Heart left ventricle (tissue), 16 donors: ENCODE measurements at places on chromosomes 7 and 10.

GRCh38 chr10:91006752-91007346 is 86.0 kb upstream of the ANKRD1 start:
- no peak overlapping the region for H3K4me3 ChIP-seq
- no peaks in the 10 kb centered on the region for H3K36me3 ChIP-seq
- no peaks in the 10 kb centered on the region for H3K27me3 ChIP-seq
- peaks cover 7% of the 10 kb centered on the region for H3K4me1 ChIP-seq

DNA sequence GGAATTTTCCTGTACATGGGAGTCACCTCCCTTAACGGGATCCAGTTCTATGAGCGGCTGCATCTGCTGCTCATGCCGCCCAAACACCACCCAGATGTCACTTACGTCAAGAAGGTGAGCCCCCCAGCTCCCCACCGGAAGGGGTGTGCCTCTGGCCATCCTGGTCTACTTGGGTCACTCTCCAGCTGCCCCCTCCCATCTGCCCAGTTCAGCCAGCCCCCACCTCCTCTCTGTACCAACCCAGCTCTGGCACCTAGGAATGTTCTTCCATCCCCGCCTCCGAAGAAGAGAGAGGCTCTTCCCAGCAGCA is 5.0 kb downstream of the FASTK start:
- no peak overlapping the region for H3K27ac ChIP-seq
- no peak for DNase-seq
- peaks cover 35% of the 10 kb centered on the region for H3K4me1 ChIP-seq
- H3K4me3 ChIP-seq, result no peak overlapping the region
- H3K36me3 ChIP-seq, result peaks cover 5% of the 10 kb centered on the region

DNA sequence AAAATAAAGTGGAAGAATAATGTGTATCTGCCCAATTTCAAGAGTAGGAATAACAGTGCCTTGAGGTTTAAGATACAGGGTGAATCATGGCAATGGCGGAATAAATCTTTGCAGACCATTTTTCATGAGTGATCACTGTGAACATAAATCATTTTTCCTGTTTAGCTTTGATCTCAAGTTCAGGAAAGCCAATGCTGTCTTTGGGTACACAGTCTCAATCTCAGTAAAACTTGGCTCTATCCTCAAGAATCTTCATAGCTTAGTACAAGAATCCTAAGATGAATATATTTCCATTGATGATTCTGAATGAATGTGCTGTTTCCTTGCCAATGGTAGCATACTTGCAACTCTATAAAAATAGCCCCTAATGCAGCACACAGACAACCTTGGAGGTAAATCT is 6.8 kb downstream of the NAMPT start:
- H3K4me3 ChIP-seq, result no peak overlapping the region
- no peak for DNase-seq
- H3K36me3 ChIP-seq, result peaks cover 39% of the 10 kb centered on the region
- peaks cover 36% of the 10 kb centered on the region for H3K4me1 ChIP-seq

DNA sequence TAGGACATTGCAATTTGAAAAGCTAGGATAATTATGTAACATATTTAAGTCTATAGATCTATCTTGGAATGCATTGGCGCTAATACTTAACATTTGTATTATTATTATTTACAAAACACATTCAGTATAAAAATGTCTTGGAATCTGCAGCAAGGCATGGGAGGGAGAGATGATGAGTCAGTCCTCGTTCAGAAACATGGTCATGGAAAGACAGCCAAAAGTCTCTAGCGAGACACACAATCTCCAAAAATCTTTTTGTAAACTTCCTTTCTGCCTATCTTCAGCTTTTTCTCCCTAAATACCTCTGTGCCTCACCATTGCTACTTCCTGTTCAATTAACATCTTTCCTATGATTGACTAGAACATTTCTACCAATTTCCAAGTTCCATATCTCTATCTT is 188.4 kb upstream of the CACNA2D1 start:
- H3K27ac ChIP-seq, result no peak overlapping the region
- H3K4me3 ChIP-seq, result no peak overlapping the region
- no peaks in the 10 kb centered on the region for H3K4me1 ChIP-seq
- no peaks in the 10 kb centered on the region for H3K27me3 ChIP-seq
- no peaks in the 10 kb centered on the region for H3K36me3 ChIP-seq

GRCh38 chr7:32158751-32159745 is 88.8 kb upstream of the PDE1C start:
- no peak for DNase-seq
- no peaks in the 10 kb centered on the region for H3K27me3 ChIP-seq
- H3K4me1 ChIP-seq, result peaks cover 33% of the 10 kb centered on the region
- H3K4me3 ChIP-seq, result no peak overlapping the region
- no peaks in the 10 kb centered on the region for H3K36me3 ChIP-seq

DNA sequence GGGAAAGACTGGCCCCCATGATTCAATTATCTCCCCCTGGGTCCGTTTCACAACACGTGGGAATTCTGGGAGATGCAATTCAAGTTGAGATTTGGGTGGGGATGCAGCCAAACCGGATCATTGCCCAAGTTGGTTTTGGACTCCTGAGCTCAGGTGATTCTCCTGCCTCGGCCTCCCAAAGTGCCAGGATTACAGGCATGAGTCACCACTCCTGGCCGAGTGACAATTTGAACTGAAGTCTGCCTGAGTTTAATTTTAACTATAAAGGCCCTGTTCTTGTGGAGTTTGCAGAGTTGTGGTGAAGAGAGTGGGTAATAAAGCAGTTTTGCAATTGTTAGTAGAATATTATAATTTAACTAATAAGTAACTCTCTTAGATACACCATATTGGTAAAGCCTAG is 78.3 kb downstream of the GALNT17 start:
- no peak for DNase-seq
- H3K27ac ChIP-seq, result no peak overlapping the region
- H3K4me1 ChIP-seq, result no peaks in the 10 kb centered on the region
- H3K4me3 ChIP-seq, result no peak overlapping the region

DNA sequence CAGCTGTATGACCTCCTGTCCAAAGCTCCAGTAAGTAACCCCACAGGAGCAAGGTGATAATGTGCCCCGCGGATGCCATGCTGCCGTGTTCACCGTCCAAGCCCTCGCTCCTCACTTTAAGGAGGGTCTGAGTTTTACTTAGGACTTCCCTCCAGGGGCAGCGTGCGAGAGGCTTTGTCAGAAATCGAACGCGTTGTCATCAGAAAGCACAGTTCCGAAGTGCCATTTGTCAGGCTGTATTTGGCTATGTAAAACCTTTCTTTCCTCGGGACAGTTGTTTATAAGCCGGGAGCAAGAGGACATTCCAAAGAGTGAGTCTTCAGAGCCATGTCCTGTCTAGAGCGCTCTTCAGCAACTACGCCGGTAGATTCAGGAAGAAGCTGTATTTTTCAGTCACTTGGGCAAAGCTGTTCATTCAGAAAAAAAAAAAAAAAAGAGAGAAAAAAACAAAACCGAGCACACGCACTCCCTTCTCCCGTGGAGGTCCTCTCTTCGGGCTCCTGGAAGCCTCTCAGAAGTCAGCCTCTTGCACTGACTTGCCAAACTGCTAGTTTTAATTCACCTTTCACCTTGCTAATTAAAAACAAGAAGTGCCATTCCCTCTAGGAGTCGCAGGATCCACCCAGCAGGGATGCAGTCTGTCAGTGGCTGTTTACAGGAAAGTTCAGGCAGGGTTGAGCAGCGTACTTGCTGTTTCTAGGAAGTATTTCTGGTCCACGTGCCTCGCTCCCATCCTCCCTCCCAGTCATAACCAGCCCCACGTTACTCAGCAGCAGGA is at the start of gene SEMA3E:
TSS of gene SEMA3E (minus strand) at position 676 of the 778 bp plus-strand sequence.
- peak within 1 kb of the TSS; percentile 8 for H3K4me3 ChIP-seq
- H3K4me1 ChIP-seq, result no peaks in the 10 kb centered on the region
- no peaks in the 10 kb centered on the region for H3K27me3 ChIP-seq
- no peaks in the 10 kb centered on the region for H3K36me3 ChIP-seq
- no peak for DNase-seq
- H3K27ac ChIP-seq, result no peak within 1 kb of the TSS

DNA sequence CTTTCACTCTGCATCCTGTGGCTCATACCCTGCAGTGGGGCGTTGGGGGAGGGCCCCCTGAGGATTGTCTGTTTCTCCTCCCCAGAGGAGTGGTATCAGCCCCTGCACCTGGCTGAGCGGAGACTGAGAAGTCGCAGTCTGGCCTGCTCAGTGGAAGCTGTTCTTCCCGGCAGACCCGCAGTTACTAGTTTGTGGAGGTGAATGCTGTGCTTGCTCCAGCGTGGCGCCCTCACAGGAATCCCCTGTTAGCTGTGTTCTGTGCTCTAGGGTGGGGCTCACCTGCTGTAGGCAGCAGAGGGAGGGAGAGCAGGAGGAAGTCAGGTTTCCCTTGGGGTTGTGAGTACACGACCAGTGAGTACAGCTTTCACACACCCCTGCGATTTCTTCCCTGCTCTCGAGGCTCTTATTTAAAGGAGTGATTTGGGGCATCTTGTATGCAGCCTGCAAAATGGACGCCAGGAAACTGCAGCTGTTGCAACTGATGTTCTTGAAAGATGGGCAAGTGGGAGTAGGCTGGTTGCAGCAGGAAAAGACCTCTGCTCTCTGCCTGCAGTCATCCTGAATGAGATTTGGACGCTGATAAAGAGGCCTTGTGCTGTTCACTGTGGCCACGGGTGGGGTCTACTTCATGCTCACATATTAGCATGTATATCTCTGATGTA is 66.4 kb downstream of the HK1 start:
- no peak for DNase-seq
- no peak overlapping the region for H3K4me3 ChIP-seq
- no peak overlapping the region for H3K27ac ChIP-seq
- no peaks in the 10 kb centered on the region for H3K27me3 ChIP-seq

- H3K36me3 ChIP-seq, result peaks cover 19% of the 10 kb centered on the region
These were observed 20.9 kb downstream of the RGS10 start for GRCh38 chr10:119521443-119522204.

DNA sequence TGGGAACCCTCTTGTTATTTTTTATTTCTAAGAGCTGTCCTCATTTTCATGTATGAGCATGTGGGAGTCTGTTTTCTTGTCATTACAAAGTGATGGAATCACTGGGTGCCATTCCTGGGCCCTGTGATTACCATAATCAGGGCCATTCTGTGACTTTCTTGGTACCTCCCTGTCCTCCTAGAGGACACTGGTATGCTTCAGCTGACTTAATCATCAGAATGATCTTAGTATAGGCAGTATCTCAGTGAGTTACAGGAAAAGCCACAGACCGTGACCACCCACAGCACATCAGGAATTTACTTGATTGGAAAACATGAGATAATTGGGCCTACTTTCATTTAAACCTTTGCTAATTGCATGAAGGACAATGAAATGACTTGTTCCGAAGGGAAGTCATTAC is 7.2 kb downstream of the NOM1 start:
- H3K4me1 ChIP-seq, result peaks cover 5% of the 10 kb centered on the region
- peaks cover 97% of the 10 kb centered on the region for H3K36me3 ChIP-seq
- H3K4me3 ChIP-seq, result no peak overlapping the region
- no peaks in the 10 kb centered on the region for H3K27me3 ChIP-seq

- no peaks in the 10 kb centered on the region for H3K36me3 ChIP-seq
- H3K4me3 ChIP-seq, result no peak overlapping the region
- DNase-seq, result no peak
These were observed 988.4 kb downstream of the KCNMA1 start for GRCh38 chr10:76649254-76649653.

- H3K4me3 ChIP-seq, result no peak overlapping the region
- H3K27me3 ChIP-seq, result no peaks in the 10 kb centered on the region
- H3K27ac ChIP-seq, result no peak overlapping the region
- no peak for DNase-seq
These were observed 101.1 kb upstream of the ABCB5 start for GRCh38 chr7:20514364-20514763.

DNA sequence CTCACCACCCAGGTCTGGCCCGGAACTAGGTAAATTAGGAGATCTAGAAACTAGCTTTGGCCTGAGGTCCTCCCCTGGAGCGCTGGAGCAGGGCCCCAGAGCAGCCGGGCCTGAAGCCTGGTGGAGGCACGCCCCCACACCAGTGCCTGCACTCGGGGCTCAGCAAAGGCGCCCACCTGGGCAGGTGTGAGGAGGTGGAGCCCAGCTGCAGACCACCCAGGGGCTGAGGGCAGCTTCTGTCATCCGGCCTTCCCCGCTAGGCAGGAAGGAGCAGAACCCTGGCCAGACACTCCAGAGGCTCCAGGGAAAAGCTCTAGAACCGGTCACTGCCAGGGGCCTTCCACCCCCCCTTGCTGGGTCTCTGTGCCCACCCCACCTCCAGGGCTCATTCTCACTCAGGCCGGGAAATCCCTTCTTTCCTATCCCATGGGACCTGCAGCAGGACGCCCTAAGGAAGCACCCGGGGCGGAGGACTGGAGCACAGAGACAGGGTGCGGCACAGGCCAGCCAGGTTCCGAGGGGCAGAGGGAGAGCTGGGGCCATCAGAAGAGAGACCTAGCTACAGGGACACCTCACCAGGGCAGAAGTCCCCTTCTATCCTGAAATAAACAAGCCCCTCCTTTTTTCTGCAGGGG is 161.2 kb downstream of the NRF1 start:
- no peak for DNase-seq
- H3K27me3 ChIP-seq, result peaks cover 8% of the 10 kb centered on the region
- no peak overlapping the region for H3K4me3 ChIP-seq
- H3K27ac ChIP-seq, result no peak overlapping the region
- no peaks in the 10 kb centered on the region for H3K36me3 ChIP-seq
- no peaks in the 10 kb centered on the region for H3K4me1 ChIP-seq

DNA sequence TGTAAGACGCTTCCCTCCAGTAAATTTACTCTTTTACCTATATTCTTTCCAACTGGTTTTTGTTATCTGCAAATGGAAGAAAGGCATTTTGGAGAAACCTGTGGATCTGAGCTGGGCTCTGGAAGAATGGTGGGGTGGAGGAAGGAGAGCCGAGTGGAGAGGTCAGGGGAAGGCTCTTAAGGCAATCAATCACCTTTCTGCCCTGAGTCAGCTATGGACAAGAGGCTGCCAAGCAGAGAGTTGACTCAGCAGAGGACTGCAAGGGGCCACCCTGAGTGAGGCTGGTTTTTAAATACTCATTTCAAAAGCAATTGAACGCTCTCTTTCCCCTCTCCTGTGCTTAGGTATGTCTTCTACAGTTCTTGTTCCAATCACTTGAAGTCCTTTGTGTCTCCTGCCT is 81.8 kb downstream of the SPAG6 start:
- H3K27me3 ChIP-seq, result peaks cover 9% of the 10 kb centered on the region
- peaks cover 4% of the 10 kb centered on the region for H3K4me1 ChIP-seq
- DNase-seq, result no peak
- H3K4me3 ChIP-seq, result no peak overlapping the region
- H3K27ac ChIP-seq, result no peak overlapping the region
